Activated gamma-delta T cell treated with anti-CD3 and anti-CD28 coated beads, Interleukin-2, amount 50 U/mL, for 16 hours (primary cell): ENCODE measurements at places on chromosomes 12 and 14.

DNA sequence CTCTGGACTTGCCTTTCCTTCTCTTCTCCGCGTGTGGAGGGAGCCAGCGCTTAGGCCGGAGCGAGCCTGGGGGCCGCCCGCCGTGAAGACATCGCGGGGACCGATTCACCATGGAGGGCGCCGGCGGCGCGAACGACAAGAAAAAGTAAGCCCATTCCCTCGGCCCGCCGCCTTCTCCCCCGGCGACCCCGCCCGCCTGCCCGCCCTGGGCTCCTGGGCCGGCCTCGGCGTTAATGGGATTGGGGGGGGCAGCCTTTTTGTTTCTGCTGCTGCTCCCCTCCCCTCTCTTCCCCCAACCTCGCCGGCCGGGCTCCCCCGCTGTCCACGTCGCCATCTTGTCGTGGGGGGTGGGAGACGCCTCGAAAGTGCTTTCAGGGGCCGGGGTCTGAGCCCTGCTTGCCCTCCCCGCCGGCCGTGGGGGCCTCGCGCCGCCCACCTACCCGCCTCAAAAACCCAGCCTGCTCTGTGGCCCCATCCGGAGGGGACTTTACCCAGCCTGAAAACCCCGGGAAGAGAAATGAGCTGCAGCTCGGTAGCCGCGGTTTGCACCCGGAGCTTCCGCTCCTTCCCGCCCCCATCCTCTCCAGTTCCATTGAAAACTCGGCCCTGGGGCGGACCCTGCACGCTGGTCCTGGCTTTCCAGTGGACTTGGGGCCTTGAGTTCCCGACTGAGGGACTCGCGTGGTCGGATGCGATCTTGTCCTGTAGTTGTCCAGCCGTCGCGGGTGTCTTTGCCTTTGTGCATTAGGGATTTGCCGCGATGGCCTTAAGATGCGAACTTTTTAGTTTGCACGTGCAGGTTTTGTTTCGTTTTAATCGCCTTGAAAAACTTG is 598 bp downstream of the HIF1A start:
- peak; percentile 26 for DNase-seq

- no peak for DNase-seq
Observed at GRCh38 chr14:68823434-68824206, 30.8 kb upstream of the ZFP36L1 start.

DNA sequence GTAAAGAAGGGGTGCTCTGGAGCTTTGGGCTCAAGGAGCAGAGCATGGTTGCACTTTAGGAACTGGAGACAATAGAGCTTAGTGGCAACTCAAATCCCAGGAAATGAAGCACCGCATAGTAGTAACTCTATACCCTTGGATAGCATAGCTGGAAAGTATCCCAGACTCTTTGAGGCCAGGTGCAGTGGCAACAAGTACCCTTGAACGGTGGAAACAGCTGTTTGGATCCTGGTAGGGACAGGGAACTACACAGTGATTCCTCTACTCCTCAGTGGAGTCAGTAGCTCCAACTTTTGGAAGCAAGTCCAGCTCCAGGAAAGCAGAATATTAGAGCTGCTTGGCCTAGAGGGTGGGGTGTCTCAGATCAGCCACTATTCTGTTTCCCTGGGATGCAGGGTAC is 129.0 kb upstream of the WSCD2 start:
- no peak for DNase-seq

DNA sequence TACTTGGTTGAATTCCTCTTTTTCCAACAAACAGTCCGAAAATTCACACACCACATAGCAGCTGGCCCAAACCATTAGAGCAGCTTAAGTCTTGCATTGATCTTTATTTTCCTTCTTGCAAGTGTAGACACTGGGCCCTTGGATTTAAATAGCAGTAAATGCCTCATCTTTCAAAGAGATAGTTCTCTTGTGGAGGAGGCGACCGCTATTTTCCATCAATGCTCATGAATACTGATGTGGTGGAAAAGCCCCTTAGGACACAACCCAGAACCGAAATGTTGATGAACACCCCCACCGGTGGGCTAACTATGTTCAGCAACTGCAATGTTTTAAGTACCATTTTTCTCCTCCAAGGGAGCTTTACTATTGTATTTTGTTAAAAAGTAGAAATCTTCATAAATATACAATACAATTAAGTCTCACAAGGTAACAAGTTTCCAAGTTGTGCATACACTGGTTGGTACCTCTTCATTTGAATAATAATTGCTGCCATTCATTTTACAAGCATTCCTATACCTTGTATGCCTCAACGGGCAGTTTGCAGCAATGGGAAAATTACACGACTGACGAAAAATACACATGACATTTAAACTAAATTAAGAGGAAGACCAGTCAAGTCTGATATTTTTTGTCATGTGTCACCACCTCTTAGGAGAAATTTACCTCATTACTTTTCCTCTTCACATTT is 18.0 kb downstream of the NIN start:
- no peak for DNase-seq

DNA sequence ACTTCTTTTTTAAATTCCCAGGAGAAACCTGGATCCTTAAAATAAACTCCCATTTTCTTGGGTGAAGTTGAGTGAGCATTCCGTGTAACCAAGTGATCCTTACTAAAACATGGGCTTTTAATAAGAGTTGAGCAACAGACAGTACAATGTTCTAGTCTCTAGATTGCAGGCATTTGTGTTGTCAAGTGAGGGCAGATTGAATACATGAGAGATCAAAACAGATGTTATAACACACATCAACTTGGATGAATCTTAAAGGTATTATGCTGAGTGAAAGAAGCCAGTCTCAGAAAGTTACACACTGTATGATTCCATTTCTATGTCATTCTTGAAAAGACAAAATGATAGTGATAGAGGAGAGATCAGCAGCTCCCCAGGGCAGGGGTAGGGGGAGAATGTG is 213.9 kb upstream of the CCDC196 start:
- no peak for DNase-seq

DNA sequence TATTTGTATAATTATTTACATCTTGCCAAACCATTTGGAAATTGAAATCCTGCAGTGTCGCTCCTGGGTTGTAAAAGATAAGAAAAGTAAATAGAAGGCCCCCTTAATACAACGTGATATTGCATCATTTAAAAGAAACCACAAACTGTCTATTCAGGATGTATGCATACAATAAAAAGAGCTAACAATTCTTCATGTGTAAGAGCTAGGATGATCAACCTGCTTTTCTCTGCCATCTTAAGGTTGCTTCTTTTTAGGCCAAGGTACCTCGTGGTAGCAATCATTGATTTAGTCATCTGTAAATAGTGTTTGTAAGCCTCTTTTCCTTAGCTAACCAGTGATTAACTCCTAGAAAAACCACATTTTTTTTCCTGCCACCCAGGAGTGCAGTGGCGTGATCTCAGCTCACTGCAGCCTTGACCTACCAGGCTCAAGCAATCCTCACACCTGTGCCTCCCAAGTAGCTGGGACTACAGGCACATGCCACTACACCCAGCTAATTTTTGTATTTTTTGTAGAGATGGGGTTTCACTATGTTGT is 3.3 kb upstream of the USP44 start:
- DNase-seq, result no peak

GRCh38 chr14:78164226-78164853 is 5.8 kb upstream of the NRXN3 start:
- no peak for DNase-seq

DNA sequence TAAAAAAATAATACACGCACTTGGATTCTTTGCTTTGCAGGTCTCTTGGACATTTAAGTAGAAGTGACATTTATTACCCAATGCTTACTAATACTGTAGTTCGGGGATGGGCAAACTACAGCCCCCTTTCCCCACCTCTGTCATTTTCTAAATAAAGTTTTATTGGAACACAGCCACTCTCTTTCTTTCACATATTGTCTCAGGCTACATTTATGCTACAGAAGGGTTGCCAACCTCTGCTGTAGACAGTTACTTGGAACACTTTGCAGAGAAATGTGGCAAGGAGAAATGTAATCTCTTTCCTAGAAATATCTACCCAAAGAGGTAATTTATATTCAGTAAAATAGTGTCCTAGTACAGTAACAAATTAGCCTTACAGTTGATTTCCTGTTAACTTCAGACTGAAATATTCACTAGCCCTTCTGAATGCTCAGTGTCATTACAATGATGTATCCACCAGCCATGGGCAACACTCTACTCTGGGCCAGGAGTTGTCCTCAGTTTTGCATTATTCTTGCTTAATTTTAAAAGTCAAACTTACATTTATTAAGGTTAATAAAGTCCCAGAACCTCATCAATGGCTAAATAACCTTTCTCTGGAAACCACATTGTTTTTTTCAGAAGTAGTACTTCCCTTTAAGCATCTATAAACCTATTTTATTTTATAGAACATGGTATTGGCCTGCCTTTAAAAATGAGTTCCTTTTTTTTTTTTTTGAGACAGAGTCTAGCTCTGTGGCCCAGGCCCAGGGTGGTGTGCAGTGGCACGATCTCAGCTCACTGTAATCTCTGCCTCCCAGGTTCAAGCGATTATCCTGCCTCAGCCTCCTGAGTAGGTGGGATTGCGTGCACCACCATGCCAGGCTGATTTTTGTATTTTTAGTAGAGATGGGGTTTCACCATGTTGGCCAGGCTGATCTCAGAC is 269.6 kb upstream of the AMIGO2 start:
- no peak for DNase-seq

DNA sequence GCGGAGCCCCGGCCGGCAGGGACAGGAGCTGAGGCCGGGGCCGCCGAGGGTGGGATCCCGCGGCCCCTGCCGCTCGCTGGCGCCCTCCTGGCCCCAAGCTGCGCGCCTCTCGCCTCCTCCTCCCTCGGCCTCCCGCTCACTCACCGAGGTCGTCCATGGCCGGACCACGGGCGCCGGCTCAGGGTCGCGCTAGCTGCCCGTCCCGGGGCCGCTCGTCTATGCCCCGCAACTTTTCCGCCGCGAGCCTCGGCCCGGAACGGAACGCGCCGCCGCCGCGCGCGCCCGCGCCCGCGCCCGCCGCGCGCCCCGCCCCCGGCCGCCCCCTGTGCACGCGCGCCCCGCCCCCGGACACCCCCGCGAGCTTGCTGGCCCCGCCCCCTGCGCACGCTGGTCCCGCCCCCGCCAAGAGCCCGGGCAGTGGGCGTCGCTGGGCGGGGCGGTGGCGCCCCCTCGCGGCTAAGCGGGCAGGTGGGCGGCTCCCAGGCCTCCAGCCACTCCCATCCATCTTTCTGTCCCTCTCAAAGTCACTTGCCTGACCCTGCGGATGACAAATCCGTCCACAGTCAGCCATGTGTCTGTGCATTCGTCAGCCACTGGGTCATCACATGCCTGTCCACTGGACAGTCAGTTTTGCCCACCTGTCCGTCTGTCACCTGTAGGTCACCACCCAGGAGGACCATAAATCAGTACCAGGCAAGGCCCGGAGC is at the start of gene PXN:
PXN (minus strand) TSS at position 258 of the 707 bp plus-strand sequence; CDS start at position 157, 101 bp downstream.
- peak; percentile 89 for DNase-seq

- DNase-seq, result no peak
Observed at GRCh38 chr12:49809906-49810389, 18.3 kb downstream of the NCKAP5L start.

DNA sequence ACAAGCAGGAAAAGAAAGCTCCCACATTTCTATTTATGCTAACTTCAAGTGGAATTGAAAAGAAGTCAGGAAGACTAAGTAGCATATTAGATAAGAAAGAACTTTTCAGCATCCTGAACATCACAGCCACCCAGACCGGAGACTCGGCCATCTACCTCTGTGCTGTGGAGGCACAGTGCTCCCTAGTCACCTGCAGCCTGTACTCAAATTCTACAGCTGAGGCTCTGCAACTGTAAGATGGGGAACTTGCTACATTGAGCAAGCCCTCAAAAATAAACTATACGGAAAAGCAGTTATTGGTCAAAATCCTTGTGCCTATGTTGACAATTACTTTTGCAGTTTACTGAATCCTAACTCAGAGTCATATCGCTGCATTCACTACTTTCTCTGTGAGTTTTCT is 361.9 kb downstream of the DAD1 start:
- DNase-seq, result no peak

DNA sequence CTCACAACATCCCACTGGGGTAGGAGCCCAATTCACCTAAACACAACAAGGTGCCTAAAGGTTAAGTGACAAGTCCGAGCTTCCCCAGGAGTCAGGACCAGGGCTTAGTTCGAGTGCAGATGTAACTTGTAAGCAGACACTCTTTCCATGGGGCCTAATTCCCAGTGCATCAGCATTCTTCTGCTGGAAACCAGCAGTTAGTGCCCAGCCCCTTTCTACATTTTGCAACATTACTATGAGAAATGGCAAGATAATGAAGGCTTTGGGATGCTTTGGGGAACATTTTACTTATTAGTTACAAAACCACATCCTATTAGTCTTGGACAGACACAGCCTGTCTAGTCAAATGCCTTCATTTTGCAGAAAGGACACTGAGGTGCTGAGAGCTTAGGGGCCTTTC is 179.8 kb downstream of the CALM1 start:
- no peak for DNase-seq

- peak; percentile 63 for DNase-seq
Observed at GRCh38 chr14:103091041-103091882, 3.3 kb upstream of the EXOC3L4 start.

GRCh38 chr14:76348898-76349297 is 27.0 kb upstream of the ESRRB start:
- DNase-seq, result no peak

DNA sequence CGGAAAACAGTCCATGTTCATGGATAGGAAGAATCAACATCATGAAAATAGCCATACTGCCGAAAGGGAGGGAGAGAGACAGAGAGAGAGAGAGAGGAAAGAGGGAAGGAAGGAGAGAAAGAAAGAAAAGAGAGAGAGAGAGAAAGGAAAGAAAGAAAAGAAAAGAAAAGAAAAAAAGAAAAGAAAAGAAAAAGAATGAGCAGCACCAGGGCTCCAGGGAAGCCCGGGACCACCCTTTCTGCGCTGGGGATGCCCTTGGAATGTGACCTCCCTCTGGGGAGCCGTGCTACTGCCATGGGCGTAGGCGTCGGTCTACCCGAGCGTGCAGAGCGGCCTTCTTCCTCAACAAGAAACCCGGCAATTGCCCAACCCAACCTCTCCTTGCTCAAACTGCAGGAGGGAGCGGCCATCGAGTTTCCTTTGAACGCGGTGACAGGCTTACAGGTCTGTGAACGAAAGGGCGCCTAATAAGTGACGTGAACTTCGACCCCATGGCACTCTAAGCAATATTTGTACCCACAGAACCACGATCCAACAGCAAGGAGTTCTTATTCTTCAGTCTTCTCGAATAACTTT is 16.9 kb downstream of the OR6S1 start:
- DNase-seq, result no peak

DNA sequence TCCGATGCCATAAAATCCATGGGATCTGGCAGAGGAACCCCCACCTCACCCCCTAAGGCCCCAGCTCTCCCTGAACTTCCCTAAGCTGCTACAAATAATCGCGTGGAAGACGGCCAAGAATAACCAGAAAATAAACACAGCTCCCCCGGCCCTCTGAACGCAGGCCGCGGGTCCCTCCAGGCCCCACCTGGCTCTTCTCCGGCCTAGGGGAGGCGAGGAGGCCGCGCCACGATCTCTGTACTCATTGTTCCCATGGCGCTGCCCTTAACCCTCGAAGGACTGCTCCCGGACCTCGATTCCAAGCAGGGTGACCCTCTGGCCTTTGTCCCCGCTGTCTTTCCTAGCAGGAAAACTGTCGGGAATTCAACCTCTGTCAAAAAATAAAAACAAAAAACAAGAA is 33.9 kb upstream of the TBX5 start:
- no peak for DNase-seq

DNA sequence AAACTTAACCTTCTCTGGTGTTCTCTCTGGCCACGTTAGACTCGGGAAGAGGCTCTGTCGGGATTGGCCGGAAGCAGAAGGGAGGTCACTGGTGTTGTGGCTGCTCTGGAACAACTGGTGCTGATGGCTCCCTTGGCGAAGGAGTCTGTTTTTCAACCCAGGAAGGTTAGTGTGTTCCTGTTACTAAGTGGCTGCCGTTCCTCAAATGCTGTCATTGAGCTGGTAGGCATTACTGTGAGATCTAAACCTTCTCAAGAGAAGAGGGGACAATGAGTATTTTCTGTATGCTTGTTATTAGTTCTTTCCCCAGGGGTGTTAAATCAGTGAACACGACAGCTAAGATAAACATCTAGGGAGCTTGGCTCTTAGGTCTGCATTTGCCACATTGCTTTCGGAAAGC is 18.3 kb downstream of the POP5 start:
- no peak for DNase-seq
